ENCODE measurements at places on chromosomes 7 and 10.

- DNase-seq = no peak
Observed at GRCh38 chr10:77027141-77027540, 610.5 kb downstream of the KCNMA1 start.

- no peak for DNase-seq
Observed at GRCh38 chr7:103972779-103973434, 16.6 kb downstream of the RELN start.

- no peak for DNase-seq
Observed at GRCh38 chr10:22589851-22590514, 124.4 kb downstream of the PIP4K2A start.

- DNase-seq = no peak
Observed at GRCh38 chr10:78626471-78626870, 442.3 kb upstream of the ZMIZ1 start.

GRCh38 chr10:122499491-122499941 lies 38.2 kb downstream of the HTRA1 start:
- DNase-seq = no peak

DNA sequence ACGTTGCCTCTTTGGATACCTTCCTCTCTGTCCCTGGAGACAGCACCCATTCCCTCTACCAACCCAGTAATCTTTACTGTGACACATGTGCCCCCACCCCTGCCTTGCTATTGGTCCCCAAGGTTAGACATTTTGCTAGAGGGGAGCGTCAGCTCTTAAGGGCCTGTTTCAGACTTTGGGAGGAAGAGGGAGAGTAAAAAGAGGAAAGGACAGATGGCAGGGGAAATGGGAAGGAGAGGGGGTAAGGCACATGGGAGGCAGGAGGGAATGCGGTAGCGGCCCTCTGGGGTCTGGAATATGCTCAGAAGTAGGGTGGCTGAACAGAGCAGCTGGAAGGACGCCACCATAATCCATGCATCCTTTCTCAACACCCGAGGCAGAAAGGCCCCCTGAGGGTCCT lies 12.2 kb downstream of the BLNK start:
- DNase-seq = no peak

- no peak for DNase-seq
Observed at GRCh38 chr7:91880016-91880412, 488 bp downstream of the MTERF1 start.

GRCh38 chr7:158473221-158473620 lies 114.4 kb downstream of the PTPRN2 start:
- no peak for DNase-seq

DNA sequence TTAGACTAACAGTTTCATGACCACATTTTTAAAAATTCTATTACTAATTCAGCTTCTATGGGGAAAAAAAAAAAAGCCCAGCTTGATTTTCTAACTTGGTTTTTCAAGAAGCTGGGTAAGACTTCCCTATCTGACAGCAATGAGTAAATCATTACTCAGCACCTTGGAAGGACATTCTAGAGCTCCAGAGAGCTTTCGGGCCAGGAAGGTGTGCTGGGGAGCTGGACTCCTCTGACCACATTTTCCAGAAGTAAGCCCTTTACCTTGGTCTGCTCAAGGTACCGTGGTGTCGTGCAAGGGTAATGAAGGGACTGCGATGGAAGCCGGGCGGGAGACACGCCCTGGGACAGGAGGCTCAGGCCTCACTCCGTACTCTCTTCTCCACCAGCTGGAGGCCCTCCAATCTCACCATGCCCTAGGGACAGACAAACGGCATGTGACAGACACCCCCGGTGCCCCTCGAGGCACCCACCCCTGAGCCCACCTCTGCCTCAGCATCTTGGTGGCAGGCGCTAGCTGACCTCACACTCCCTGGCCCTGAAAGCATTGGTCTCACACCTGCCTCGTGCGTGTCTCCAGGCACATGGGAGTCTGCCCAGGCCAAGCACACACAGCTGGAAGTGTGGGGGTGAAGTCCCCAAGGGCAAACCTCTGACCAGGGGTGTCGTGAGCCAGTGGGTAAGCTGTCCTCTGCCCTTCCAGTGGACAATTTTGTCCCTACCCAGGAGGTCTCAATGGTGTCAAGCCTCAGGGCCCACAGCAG lies 152.1 kb downstream of the OAT start:
- DNase-seq = peak; percentile 62

DNA sequence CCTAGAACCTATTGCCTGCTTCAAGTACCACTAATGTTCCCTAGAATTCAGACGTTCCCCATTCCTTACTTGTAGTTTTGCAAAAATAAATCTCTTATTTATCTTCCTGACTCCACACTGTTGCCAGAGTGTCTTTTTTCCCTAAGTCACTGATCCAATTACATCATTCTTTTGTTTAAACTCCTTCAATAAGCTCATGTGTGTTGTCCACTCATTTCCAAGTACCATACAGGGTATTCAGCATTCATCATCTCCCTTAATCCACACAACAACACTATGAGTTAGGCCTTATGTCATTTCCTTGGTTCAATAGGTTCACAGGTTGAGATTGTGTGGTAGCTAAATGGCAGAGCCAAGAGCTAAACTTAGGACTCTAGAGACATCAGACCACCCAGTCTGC lies 119.9 kb upstream of the RHOBTB1 start:
- peak; percentile 17 for DNase-seq

DNA sequence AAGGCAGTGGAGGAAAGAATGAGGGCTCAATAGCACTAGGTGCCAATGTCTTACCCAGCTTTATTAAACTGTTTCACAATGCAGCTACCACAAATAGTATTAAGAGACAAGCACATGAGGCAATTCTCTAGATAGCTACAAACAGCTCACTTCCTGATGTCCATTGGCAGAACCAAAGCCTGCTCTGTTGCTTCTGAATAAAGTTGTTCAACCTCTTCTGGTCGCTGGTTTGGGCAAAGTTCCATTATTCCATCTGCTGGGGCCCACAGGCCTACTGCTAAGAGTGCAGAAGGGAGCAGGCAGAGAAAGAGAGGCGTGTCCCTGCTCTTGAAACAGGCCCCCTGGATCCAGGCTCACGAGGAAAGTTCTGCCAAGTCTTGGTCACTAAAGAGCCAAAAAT lies 173.9 kb downstream of the ZNF438 start:
- DNase-seq = no peak

DNA sequence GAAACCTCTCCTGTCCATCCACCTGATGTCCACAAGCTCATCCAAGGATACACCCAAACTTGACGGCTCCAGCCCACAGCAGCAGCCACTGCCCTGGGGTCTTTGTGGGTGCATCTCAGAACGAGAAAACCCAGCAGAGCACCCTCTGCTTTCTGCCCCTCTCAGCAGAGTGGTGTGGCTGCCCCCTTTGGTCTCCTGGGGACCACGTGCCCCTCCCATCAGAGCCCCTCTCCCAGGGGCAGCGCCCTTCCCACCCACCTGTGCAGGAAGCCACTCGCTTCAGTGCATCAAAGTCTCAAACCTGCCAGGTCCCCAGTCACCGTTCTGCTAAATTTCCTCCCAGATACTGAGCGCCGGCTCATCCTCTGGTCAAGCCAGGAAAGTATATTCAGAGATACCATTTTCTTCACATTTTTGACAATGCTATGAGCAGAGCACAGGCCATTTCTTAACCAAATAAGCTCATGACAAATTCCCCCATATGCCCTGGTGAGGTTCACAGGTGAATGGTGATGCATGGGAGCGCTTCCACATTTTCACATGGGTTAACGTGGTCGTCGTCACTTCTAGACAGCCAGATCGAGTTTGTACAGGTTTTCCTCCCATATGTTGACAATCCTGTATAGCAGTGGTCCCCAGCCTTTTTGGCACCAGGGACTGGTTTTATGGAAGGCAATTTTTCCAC lies 32.4 kb downstream of the CAMK2B start:
- no peak for DNase-seq

Data from foreskin keratinocyte (primary cell).